ENCODE measurements at places on chromosomes 7 and 10.

DNA sequence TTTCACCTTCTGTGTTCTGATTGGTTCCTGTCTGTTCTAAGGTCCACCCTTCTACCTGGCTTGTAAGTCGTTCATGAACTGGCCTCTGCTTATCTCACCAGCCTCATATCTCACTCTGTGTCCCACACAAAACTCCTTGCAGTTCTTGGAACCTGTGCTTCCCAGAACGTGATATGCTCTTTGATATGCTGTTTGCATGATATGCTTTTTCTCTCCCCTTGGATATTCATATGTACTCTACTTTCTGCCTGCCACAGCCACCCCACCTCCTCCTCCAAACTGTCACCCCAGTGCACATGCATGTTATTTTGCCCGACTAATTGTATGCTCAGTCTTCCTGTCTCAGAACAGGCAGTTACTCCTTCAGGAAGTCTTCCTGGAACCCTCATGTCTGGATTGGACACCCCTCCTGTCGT, 1.9 kb upstream of the ITPRIP start:
- DNase-seq = no peak

DNA sequence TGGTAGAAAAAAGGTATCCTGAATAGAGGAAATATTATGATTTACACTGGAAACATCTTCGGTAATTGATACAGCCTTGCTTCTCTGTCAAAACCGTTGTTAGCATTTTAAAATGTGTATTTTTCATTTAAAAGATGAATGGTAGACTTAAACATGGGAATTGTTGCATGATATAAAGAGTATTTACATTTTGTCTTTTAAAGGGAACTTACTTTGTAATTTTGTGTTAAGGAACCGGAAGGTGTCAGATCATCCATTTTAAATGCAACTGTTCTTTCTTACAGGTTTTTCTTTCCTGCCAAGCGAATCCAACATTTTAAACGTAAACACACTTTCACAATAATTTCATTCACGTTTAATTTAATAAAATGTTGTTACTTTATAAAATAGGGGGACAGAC, 1.8 kb upstream of the IGF2BP3 start:
- DNase-seq = no peak

DNA sequence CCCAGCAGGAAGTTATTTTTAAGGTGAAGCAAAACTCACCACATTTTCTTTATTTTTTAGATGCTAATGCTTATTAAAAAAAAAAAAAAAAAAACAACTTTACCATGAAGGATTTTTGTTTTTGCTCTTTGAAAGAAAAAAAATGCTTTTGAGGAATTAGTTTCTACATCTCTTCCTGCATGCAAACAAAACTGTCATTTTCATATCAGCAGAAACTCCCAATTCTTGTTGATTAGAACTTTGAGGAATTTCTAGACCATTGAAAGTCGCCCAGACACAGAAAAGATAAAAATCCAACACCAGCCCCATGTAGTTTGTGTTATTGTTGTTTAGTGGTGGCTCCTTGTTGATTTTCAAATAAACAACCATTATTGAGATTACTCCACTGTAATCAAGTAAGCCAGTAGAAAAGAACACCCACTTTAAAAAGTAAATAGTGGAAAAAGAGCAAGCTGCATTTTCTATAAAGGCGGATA, 14.3 kb downstream of the SKIDA1 start:
- no peak for DNase-seq

- no peak for DNase-seq
Observed at GRCh38 chr10:128563904-128564303, 437.7 kb upstream of the MKI67 start.

- no peak for DNase-seq
Observed at GRCh38 chr7:101575721-101576120, 53.4 kb downstream of the MYL10 start.

DNA sequence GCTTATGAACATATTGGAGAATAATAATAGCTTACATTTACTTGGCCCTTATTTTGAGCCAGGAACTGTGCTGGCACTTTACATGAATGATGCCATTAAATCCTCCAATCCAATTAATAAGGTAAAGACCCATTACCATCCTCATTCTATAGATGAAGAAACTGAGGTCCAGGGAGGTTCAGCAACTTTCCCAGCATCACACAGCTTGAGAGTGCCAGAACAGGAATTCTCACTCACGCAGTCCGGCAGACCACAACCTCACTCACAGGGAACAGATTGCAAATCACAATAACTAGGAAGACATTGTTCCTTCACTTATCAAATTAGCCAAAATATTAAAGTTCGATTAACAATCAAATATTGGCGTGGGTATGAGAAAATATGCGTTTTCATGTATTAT, 18.3 kb downstream of the GPRIN2 start:
- no peak for DNase-seq

DNA sequence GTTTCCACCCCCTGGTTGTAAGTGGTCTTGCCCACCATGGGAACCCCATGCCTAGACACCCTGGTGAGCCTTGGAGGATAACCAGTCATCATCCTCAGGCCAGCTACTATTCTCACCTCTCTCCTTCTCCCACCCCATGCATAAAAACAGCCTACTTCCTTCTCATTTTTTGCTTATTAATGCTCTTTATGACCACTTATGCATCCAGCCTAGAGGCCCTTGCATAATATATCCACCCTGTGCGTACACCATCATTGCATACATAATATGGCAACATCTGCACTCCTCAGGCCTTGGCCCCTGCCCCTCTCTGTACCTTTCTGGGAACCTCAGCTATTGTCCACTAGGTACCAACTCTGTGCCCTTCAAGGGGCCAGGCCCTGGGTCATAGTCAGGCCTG, 91.0 kb downstream of the CDH23 start:
- DNase-seq = no peak

- DNase-seq = no peak
Observed at GRCh38 chr7:111760043-111760442, 197.8 kb upstream of the IMMP2L start.

DNA sequence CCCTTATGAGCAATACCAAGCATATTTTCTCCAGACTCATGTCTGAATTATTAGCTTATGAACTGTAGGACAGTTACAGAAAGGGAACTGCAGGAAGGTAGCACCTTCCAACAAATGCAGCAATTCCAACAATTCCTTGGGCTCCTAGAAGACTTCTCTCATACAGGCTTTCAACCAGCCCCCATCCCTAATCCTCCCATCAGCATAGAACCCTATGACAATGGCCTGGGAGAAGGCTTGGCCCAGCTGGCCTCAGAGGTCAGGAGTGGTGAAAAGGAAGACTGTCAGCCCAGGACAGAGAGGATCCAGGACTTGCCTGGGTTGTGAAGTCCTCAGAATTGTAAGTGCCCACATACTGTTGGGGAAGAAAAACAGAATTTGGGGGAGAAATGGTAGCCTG, 5.9 kb downstream of the VPS41 start:
- DNase-seq = no peak

DNA sequence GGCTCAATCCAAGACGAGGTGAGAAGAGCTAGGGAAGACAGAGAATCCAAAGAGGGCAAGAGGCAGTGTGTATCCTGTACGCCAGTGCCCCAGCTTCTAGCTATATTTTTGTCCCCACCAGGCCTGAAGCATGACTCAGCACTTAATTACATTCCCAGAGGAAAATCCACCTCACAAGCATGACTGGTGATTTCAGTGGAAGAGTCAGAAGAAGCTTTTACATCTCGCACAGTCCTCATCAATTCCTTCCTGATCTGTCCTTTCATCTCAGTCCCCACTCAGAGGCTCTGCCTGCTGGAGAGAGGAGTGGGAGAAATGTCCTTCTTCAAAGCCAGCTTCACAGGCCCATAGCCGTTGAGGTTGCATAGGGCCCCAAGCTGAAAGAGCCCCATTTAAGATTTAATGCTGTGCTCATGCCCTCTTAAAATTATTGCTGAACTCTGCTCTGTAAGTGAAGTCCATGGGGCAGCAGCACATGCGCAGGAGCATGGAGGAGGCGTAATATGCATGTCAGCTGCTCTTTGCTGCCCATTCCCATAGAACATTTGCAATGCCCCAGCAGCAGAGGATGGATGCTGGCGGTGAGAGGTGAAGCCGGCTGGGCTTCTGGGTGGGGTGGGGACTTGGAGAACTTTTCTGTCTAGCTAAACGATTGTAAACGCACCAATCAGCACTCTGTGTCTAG, 39.0 kb upstream of the AOAH start:
- DNase-seq = no peak

GRCh38 chr10:132702601-132703418, 83.1 kb downstream of the NKX6-2 start:
- no peak for DNase-seq

Measured in stimulated activated CD8-positive, alpha-beta memory T cell treated with anti-CD3 and anti-CD28 coated beads, Interleukin-4, amount 100 ng/mL, for 48 hours (primary cell).